D721Med (cell line): ENCODE measurements at places on chromosomes 3 and 15.

DNA sequence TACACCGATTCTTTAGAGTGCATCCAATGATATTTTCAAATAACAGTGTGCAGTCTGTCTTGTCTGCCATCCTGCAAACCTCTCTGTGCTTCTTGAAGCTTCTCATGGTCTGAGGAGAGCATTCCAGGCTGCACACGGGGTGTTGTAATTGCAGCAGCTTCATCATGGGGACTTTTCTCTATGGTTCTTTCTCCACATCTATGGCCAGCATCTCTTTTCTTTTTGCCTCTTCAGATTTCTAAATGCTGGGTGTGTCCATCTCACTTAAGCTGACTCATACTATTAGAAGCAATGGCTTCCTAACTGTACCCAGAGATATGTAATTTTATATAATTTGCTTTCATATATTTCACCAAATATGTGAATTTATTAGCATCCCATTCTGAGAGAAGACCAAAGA, 63.8 kb upstream of the EPHB3 start:
- no peak for DNase-seq

DNA sequence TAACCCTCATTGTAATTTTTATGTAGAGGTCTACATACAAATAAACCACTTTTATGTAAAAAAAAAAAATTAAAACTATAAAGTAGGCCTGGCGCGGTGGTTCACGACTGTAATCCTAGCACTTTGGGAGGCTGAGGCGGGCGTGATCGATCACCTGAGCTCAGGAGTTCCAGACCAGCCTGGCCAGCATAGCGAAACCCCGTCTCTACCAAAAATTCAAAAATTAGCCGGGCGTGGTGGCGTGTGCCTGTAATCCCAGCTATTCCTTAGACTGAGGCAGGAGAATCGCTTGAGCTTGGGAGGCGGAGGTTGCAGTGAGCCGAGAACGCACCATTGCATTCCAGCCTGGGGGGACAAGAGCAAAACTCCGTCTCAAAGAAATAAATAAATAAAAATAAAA, 766 bp upstream of the SLC12A6 start:
- no peak for DNase-seq

- DNase-seq: peak; percentile 79
Observed at GRCh38 chr15:63610209-63610841, 13.1 kb downstream of the FBXL22 start.

GRCh38 chr15:99668533-99669182, 64.6 kb downstream of the LYSMD4 start:
- DNase-seq: no peak

GRCh38 chr3:25259871-25260270, 168.2 kb upstream of the RARB start:
- no peak for DNase-seq
